ENCODE measurements at places on chromosomes 2 and 18.

DNA sequence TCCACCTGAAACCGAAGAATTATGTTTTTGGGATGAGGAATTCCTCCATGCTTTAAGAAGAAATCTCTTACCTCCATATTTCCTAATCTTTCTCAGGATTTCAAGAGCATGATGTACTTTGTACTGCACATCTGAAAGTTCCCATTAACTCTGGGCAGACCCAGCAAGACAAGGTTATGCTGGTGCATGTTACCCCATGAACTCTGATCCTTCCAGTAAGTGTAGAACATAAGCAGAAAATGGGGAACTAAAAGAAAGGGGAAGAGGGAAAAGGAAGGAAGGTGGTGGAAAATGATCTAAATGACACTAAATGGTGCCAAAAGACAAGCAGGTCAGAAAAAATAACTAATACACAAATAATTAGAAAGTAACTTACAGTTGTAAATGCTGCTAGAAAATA is 50.7 kb downstream of the STRN start:
- peak; percentile 71 for DNase-seq

- DNase-seq = peak; percentile 70
Observed at GRCh38 chr2:30511122-30512083, 64.4 kb downstream of the LCLAT1 start.

DNA sequence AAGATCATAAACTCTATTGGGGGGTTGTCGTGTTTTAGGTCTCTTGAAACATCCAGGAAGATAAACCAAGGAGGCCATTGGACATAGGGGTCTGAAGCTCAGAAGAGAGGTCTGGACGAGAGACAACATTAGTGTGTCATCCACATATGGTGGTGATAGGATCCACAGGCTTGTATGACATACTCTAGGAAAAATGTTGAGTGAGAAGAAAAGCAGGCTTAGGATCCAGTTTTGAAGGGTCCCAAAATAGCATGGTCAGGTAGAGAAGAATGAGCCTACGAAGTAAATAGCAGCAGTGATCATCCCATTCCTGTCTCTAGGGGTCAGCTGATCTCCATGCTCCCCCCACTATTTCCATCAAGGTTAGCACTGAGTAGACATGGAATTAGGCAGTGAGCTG is 166.8 kb downstream of the ANKRD30B start:
- DNase-seq = no peak

- no peak for DNase-seq
Observed at GRCh38 chr2:238238311-238238765, 1.5 kb downstream of the HES6 start.

- DNase-seq = no peak
Observed at GRCh38 chr18:63085611-63086010, 234.0 kb downstream of the BCL2 start.

- peak; percentile 64 for DNase-seq
Observed at GRCh38 chr2:46230115-46230571, 67.1 kb upstream of the EPAS1 start.

- peak; percentile 21 for DNase-seq
Observed at GRCh38 chr18:76391038-76391437, 104.0 kb downstream of the ZNF516 start.

- peak; percentile 86 for DNase-seq
Observed at GRCh38 chr18:11995445-11996189, 14.3 kb downstream of the IMPA2 start.

GRCh38 chr18:46276748-46277147 is 172.6 kb downstream of the HAUS1 start:
- no peak for DNase-seq

GRCh38 chr18:71114550-71115210 is 825.8 kb downstream of the SOCS6 start:
- no peak for DNase-seq

GRCh38 chr2:47058003-47058931 is 96.8 kb downstream of the STPG4 start:
- peak; percentile 74 for DNase-seq

- peak; percentile 82 for DNase-seq
Observed at GRCh38 chr2:10900216-10901109, 11.3 kb upstream of the KCNF1 start.

- DNase-seq = no peak
Observed at GRCh38 chr2:174491947-174492346, 5.1 kb upstream of the GPR155 start.

- DNase-seq = peak; percentile 78
Observed at GRCh38 chr2:68912732-68913131, 40.0 kb downstream of the GKN2 start.

DNA sequence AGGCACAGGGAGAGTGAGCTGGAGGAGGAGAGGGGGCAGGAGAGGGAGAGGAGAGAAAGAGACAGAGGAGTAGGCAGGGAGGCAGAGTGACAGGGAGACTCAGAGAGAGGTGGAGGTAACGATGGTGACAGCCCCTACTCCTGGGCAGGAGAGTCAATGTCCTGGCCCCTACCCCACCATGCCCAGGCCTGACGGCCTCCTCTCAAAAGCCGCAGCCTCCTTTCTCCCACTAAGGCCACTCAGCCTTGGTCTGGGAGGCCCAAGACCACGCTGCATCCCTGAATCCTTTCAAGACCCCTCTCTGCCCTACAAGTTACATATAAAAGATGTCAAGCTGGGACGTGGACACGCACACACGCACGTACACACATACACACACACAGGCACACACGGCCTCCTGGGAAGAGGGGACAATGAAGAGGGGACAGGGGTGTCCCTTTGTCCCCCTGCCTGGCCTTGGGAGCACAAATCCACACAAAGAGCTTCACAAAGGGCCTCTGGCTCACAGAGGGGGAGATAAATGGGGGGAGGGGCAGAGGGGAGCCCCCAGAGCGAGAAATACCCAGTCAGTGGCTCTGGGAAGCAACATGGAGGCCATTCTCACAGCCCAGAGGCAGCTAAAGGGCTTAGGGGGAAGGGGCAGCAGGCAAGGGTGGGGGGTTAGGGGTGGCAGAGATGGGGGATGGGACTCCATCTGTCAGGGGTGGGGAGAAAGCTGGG is 19.5 kb upstream of the TNS1 start:
- no peak for DNase-seq

- no peak for DNase-seq
Observed at GRCh38 chr2:54962935-54963440, 87.3 kb downstream of the RTN4 start.

GRCh38 chr2:163800951-163801381 is 65.2 kb upstream of the FIGN start:
- no peak for DNase-seq

DNA sequence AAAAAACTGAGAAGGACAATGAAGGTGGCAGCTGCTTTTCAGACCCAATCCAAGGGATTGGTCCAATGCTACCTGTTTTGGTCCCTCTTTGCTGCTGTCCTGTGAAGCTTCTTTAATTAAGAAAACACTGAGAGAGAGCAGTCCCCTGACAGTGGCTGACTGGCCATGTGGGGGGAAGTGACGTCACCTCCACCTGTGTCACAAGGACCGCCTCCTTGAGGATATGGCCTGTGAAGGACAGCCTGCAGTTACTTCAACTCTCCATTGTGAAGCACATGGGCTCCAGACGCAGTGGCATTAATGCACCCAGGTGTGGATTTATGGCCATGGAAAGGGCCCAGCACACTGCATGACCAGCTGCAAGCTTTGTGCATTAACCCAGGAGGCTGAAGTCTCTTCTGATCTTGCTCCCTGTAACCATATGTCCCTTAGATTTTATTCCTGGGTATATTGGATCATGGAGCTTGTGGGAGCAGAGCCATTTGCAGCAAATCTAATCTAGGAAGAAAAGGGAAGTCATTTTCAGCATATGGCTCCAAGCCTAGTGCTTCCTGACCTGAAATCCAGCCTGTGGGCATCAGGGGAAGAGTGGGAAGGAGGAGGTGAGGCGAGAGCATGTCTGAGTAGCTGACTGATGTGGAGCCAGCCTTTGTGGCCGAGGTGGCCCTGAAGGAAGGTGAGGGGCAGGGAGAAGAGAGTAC is 32.2 kb downstream of the KIF5C start:
- no peak for DNase-seq

DNA sequence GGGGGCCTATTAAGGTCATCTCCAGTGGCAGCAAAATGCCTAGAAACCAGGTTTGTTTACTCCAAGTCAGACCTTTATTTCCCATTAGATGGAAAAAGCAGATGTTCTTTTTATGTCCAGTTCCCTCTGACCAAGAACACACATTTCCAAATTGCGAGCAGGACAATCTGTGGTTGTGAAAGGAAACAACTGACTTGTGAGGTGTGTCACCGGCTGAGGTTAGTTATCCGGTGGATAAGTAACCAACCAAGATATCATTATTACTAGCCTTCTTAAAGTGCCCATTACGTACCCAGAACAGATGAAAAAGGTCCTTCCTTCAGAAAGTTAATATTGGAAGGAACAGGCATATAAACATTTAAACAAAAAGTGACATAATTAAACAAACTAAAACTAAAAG is 112.9 kb downstream of the THADA start:
- DNase-seq = peak; percentile 13

- no peak for DNase-seq
Observed at GRCh38 chr2:100067784-100068183, 74.6 kb downstream of the AFF3 start.

DNA sequence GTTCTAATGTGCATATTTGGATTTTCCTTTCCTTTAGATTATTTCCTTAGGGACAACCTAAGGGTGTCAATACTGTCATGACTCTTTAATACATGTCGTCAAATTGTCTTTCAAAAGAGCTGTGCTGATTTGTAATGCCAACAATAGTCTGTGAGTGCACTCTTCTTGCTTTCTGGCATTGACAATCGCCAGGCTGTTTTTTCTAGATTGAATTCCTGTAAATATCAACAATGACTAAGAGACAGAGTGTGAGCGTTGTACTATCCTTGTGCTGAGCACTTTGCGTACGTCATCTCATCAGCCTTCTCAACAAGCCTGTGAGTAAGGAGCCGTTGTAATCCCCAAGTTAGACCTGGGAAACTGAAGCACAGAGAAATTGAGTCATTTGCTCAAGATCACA is 96.0 kb downstream of the ACOXL start:
- no peak for DNase-seq

DNA sequence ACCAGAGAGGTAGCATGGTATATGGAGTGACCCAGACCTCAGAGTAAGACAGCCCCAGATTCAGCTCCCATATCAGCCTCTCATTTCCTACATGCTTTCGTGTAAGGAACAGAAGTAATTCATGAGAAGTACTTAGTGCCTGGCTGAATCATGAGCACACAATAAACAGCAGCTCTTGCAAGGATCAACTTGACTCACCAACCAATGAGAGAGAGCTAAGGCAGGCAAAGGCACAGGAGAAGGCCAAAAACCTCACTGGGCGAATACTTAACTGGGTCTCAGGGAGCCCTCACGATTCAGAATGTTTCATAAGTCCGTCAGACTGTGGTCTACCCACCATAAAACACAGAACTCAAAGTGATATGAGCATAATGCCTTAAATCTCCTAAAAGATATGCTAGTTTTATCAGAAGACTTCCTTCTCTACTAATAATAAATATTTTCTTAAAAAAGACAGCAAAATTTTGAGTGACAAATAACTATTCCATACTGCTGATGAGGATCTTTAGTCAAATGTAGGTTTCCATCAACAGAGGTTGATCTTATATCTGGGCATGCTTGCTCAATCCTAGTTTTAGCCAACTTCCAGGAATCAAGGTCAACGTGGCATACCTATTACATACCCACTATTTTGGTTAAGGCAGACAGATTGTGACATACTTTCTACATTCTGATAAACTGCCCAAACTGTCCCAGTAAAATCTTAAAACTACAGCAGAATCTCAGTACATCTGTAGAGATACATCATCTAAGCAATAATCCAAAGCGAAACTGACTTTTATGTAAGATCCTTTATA is 34.9 kb downstream of the IMMT start:
- DNase-seq = no peak

- no peak for DNase-seq
Observed at GRCh38 chr2:30886080-30886479, 78.8 kb upstream of the CAPN13 start.

DNA sequence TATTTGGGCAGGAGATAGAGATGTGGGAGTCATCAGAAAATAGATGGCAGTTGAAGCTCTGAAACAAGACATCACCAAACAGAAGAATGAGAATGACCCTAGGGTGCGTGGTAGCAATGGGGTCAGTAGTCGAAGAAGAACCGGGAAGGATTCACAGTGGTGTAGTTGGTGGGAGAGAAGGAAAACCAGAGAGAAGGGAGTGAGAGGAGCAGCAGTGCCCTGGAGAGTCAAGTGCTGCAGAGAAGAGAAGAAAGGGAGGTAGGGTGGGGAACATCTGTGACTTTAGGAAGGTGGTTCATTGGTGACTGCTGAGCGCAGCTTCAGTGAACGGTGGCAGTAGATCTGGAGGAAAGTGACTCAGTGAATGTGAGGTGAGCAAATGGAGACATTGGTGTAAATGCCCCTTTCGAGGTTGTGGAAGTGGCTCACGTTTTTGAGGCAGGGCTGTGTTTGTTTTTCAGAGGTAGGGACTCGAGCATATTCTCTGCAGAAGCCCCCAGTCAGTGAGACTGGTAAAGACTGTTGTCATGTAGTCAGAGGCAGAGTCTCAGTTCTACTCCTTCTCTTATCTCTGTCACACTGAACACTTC is 36.4 kb downstream of the CDC42EP3 start:
- no peak for DNase-seq

All from MV-4-11 (cell line).